ENCODE measurements at places on chromosomes 13 and 19.

GRCh38 chr13:105207572-105208293 is 1327.7 kb downstream of the EFNB2 start:
- no peak for DNase-seq

DNA sequence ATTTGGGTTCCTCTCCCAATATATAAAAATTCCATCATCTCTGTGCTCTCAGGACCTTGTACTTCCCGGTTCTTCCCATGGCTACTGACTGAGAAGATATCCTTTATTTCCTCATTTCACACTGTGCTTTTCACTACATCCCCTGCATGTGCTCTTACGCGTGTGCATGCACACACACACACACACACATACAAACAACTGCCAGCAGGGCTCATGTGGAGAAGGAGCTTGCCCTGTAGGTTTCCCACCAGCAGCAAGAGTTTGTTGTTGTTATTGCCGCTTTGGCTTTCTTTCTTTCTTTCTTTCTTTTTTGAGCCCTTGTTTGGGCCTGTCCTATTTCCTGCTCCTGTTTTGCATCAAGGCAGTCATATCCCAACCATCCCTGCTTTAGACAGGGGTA is 43.6 kb downstream of the TEX26 start:
- DNase-seq, result no peak

DNA sequence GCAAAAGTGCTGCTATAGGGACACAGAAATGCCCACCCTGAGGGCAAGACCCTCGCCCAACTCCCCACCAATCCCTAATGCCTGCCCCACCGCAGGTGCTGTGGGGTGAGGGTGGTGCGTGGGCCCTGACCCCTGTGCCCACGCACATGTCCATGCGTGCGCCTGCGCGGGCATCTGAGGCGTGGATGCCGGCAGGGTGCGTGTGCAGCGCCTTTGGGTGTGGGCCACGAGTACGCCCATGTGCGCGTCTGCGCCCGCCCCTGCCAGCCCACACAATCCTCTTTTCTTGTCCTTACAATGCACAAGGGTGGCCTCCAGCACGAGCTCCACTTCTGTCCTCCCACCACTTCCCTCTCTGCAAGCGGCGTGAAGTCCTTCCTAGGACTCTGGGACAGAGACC is 14.3 kb downstream of the FUT6 start:
- no peak for DNase-seq

- peak; percentile 15 for DNase-seq
These were observed 16.1 kb upstream of the TPP2 start for GRCh38 chr13:102580552-102581169.

GRCh38 chr19:44747739-44748425 is 626 bp upstream of the BCL3 start:
- peak; percentile 11 for DNase-seq

DNA sequence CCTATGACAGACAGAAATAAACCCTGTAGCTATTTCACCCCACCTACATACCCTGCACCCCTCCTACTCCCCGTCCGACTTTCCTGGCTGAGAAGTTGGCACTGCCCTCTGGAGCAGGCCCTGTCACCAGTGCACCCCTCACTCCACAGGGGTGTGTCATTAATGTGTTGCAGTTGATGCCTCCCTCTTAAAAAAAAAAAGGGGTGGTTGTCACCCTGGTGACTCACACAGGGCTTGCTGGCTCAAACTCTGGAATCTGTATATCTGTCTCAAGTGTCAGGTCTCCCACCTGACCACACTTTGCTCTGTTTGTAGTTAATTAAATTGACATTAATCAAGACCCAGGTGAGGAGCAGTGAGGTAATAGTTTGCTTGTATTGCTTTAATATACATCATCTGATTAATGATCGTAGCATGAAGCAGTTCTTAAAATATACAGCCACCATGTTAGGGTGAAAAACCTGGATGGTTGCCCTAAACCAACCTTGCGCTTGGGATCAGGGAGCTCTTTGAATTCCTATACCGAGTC is 2.0 kb upstream of the GATAD2A start:
- no peak for DNase-seq
